Motor neuron (in vitro differentiated cells): ENCODE measurements at places on chromosomes 16 and 17. TPM values are rescaled to one million over a fixed set of nuclear protein-coding genes. Genes with fewer than 3 reads are reported as not detected.

Gene PRKCB
- 6.5 and 7.4 TPM in 2 replicates for total RNA-seq

Gene CHST5
- 0.38 and 0.54 TPM in 2 replicates for total RNA-seq

Gene MYH13
- 0.05 and 0.09 TPM in 2 replicates for total RNA-seq

Gene EPN3
- 0.18 and 0.63 TPM in 2 replicates for total RNA-seq

Gene MMP28
- 11.1 and 13.8 TPM in 2 replicates for total RNA-seq

Gene CENPV
- total RNA-seq = 25.4 and 27.1 TPM in 2 replicates

Gene PMFBP1
- total RNA-seq = 1.2 and 1.8 TPM in 2 replicates

Gene INO80E
- total RNA-seq = 51.5 and 54.9 TPM in 2 replicates

Gene SCGB1C2
- total RNA-seq = not detected in 2 replicates

Gene TMEM114
- not detected in 2 replicates for total RNA-seq

Gene FBXO31
- total RNA-seq = 14.1 and 14.6 TPM in 2 replicates

Gene TBC1D28
- 0.10 and 0.41 TPM in 2 replicates for total RNA-seq

Gene DLG4
- total RNA-seq = 79.4 and 82.3 TPM in 2 replicates

Gene KRT31
- 0.32 and 0.36 TPM in 2 replicates for total RNA-seq

Gene GNAO1
- total RNA-seq = 1.5 and 4.2 TPM in 2 replicates

Gene SLC5A10
- total RNA-seq = 0.09 and 0.31 TPM in 2 replicates

Gene MEOX1
- total RNA-seq = not detected in 2 replicates
